Germinal center (tissue), 1 donor: ENCODE measurements at places on chromosomes 7 and 10.

GRCh38 chr10:97154781-97155180, 31.0 kb downstream of the SLIT1 start:
- no peak for DNase-seq

DNA sequence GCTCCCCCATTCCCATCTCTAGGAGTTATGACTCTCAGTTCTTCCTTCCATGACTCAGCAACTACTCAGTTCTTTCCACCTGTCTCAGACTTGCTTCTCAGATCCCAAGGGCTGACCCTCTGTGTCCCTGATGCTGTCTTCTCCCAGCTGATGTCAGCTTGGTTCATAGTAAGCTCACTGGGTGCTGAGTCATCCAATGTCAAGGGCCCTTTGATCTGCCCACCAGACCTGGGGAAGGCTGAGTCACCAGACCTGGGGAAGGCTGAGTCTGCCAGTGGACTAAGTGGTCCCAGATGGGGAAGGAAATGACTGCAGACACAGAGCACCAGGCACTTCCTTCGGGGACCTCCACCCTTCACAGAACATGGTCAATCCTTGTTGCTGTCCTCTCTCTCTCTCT, 76.1 kb upstream of the ZEB1 start:
- DNase-seq = no peak

DNA sequence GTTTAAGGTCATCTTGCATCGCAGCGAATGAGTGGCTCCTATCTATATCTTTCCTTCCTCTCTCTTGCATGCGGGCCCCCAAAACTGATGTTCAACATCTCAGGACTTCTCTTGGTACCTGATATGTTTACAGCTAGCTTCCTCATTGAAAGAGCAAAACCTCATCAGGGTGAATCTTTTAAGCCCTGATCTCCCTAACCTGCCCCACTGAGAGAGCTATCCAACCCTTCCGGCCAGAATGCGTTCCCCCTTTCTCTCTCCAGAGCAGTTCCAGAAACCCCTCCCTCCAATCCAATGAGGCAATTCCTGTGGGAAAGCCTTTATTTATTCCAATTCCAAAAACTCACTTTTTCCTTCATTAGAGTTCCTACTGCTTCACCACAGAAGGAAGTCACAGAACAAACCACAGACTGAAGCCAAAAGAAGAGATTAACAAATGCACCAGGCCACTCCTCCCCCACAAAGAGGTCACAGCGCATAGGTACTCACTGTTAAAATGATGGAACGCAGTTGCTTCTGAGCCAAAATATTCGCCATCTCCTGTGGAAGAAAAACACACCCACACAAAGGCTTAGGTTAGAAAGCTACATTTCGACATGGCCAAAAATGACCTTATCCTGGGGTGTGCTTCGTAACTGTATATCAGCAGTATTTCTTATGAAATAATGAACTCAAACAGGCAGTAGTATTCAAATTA, 232.4 kb downstream of the ELMO1 start:
- DNase-seq = no peak

DNA sequence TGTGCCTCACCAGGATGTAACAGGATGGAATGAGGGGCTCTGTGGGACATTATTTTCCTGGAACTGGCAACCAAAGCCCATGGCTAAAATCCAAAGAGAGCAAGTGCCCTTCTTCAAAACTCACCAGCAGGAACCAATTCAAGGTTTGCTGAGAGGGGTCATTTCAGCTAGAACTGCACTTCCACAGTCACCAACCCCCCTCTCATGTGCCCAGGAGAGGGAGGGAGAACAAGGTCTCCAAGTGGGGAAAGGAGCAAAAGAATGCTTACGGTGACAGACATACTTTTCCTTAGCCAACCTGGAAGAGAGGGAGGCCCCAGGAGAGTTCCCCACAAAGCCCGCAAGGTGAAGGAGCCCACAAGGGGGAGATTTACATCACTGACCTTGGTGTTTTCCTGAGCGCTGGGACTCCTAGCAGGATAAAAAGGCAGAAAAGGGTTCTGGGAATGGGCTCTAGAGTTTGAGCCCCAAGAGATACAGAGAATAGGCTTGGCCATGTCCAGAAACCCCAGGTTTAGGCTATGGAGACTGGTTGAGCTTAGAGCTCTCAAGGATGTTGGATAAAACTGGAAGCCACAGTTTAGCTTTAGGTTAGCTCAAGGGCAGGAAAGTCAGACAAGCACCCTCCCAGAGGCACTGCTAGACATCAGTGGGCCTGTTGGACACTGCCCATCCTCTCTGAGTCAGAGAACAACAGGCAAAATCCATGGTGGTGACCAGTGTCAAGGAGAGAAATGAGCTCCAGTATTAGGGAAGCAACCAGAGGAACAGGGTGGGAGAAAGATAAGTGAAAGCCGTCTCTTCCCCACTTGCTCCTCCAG, 63.9 kb upstream of the GHITM start:
- DNase-seq = no peak

- no peak for DNase-seq
Measured at GRCh38 chr10:117519879-117520278, 22.7 kb upstream of the EMX2 start.

- no peak for DNase-seq
Measured at GRCh38 chr10:58918887-58919286, 257.6 kb upstream of the PHYHIPL start.

DNA sequence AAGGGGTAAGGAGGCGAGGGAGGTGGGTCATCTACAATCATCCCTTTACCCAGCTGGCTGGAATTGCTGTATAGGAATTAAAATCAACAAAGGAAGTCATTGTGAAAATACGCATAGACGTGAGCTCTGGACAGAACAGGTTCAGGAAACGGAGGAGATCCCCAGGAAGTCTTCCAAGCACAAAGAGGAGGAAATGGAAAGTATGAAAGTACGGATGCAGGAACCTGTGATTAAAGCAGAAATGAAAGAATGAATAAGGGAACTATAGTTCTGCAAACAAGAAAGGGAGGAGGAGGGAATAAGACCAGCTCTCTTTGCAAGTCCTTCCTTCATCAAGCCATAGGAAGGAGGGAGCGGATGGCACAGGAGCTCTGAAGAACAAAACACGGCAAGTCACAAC, 61.8 kb downstream of the PYROXD2 start:
- no peak for DNase-seq

DNA sequence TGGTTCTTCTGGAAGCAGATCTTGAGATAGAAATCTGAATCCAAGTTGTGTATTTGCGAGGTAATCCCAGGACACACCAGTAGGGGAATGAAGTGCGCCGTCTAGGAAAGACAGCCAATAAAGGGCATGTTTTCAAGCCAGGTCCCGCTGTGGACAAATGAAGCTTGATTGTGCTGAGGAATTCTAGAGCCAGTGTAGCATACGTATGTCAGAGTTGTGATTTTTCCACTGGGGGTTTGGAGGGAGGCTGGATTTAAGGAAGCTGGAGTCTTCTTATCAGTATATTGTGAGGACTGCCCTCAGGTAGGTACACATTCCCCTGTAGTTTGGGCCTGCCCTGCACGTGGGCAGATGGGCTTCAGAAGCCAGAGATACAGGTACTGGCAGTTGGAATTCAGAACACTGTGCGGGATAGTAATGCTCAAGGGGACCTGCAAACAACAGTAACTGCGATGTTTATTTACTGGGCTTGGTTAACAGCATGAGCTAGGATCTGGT, 50.9 kb downstream of the GALNT11 start:
- peak; percentile 10 for DNase-seq

- DNase-seq = no peak
Measured at GRCh38 chr7:128891942-128892269, 18.6 kb downstream of the KCP start.

DNA sequence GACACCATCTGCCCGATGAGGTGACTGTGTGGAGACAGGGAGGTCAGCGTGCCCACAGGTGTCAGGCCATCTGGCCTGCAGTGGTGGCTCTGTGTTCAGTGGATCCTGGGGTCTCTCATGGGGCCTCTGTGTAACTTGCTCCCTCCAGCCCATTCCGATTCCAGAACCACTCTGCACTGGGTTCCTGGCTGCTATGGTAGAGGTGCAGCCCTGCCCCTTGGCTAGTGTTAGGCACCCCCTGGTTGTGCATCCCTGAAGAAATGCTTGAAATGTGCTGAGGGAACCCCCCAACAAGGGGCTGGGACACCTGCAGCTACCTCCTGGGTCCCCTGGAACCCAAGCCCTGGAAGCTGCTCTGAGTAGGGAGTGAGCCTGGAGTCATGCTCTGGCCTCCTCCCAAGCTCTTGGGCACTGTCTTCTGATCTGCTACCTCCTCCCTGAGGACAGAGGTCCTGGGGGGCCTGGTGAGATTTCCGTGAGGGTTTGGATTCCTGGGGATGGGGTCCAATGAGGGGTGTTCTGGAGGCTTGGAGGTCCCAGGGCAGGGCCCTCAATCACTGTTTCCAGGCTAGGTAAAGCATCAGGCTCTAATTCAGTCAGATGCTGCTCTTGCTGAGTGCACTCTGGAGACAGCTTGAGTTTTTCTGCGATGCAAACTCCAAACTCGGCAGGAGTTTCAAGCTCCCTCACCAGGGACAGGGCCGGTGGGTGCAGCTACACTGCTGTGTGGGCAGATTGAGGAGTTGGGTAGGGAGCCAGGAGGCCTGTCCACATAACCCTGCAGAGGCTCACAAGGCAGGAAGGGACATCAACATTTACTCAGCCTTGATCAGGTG, 27.7 kb downstream of the RAMP3 start:
- no peak for DNase-seq

DNA sequence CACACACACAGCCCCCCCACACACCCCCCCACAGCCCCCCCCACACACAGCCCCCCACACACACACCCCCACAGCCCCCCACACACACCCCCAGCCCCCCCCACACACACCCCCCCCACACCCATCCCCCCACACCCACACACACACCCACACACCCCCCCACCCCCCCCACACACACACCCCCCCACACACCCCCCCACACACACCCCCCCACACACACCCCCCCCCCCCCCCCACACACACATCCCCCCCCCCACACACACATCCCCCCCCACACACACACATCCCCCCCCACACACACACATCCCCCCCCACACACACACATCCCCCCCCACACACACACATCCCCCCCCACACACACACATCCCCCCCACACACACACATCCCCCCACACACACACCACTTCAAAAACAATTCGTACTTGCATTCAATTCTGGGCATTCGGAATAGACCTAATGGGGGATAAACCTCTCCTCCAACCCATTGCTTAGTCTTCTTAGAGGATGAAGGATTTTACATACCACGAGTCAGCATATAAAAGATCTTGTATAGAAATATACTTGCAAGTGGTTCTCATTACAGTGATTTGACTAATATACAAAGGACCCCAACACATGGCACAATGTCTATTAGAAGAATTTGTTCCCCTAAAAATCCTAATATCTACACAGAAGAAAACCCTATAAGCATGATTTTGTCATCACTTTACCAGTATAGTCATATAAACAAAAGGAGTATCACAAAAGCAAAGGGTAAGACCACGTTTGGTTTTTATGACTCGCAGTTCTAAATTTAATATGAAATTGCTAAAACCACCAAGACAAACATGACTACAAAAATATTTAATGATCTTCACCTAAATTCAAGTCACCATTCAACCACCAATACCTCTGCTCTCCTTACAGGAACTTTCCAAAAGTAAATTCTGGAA, 80.9 kb downstream of the DIP2C start:
- no peak for DNase-seq

GRCh38 chr10:77673515-77674140, 36.0 kb upstream of the KCNMA1 start:
- DNase-seq = no peak

DNA sequence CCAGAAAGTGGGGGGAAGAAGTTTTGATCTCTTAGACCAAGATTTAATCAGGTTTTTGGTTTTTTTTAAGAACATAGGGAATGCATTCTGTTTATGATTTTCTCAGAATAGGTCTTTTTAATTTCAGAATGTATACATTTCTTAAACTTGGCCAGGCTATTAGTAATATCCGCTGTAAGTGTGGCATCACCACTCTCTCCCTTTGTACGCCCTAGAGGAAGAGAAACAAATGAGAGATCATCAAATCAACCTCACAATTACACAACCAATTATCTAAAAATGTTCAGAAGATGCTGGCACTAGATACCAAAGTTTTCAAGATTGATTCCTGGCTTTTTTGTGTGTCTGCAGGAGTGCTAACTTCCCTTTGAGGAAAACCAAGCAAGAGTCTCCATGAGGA, 70.0 kb downstream of the KLF6 start:
- no peak for DNase-seq

DNA sequence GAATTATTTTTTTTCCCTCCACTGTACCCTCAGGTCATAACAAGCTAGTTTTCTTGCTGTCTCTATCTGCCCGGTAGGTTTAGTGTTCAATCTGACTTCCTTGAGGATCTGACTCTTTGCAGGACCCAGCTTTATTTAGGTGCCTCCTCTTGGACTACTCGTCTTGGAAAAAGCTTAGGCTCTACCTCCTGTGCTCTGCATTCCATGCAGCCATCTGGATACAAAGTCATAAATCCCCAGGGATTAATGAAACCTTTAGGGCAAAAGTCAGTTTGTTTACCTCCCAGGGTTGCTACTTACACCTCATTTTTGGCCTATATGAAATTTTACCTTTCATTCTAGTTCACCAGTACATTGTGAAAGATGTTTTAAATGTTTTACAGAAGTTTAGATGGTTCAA, 8.0 kb downstream of the STAG3 start:
- no peak for DNase-seq

- DNase-seq = no peak
Measured at GRCh38 chr7:131104596-131105293, 222.9 kb upstream of the MKLN1 start.

DNA sequence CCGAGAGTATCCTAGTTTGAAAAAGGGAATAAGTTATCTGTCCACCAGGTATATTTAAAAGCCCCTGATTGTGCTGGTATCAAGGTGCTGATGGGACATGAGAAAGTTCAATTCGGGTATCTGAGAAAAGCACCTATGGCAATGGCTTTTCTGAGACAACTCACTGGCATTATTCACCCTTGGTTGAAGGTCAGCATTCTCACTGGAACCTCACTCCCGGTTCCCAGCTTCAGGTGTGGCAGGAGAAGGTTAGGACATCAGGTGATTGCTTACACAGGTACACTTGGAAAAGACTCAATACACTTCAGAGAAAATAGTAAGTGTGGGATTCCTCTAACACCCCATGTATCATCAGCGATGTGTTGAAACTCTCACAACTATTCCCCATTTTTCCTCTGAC, 643.1 kb downstream of the INHBA start:
- no peak for DNase-seq

- DNase-seq = no peak
Measured at GRCh38 chr10:95798096-95798855, 42.3 kb downstream of the ENTPD1 start.
